ENCODE measurements at places on chromosomes 7 and 10. TPM values are rescaled to one million over a fixed set of nuclear protein-coding genes. Genes with fewer than 3 reads are reported as not detected.

The GRID1 gene
- 1.2 TPM for total RNA-seq

DNA sequence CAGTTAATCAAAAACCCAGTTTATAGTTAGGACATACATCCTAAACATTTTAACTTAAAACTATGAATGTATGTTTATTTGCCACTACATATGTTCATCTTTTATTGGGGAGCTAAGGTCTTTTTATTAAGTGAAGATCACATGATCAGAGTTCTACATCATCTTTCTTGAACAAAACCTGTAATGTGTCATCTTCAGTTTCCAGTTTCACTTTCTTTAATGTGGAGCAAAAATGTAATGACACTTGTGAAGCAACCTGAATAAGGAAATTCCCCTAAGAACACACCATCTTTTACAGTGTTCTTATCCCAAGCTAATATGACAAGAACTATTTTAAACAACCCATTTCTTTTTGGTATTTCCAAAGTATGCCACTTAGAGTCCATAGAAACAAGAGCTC lies 166.7 kb upstream of the BET1 start:
- no peak overlapping the region for H3K27ac ChIP-seq
- H3K27me3 ChIP-seq = no peaks in the 10 kb centered on the region
- DNase-seq = no peak
- no peaks in the 10 kb centered on the region for H3K36me3 ChIP-seq

GRCh38 chr7:93933156-93933555 lies 11.6 kb downstream of the GNG11 start:
- H3K27me3 ChIP-seq = no peaks in the 10 kb centered on the region
- no peak overlapping the region for H3K27ac ChIP-seq
- no peaks in the 10 kb centered on the region for H3K36me3 ChIP-seq
- H3K4me1 ChIP-seq = peaks cover 8% of the 10 kb centered on the region
- DNase-seq = no peak
- H3K4me3 ChIP-seq = no peak overlapping the region

The PSTK gene
- 3.0 TPM for total RNA-seq

- DNase-seq = no peak
- no peak overlapping the region for H3K4me3 ChIP-seq
- peaks cover 6% of the 10 kb centered on the region for H3K4me1 ChIP-seq
- no peaks in the 10 kb centered on the region for H3K27me3 ChIP-seq
- no peak overlapping the region for H3K27ac ChIP-seq
- H3K36me3 ChIP-seq = no peaks in the 10 kb centered on the region
These were observed 76.1 kb downstream of the BICC1 start for GRCh38 chr10:58588673-58589265.

DNA sequence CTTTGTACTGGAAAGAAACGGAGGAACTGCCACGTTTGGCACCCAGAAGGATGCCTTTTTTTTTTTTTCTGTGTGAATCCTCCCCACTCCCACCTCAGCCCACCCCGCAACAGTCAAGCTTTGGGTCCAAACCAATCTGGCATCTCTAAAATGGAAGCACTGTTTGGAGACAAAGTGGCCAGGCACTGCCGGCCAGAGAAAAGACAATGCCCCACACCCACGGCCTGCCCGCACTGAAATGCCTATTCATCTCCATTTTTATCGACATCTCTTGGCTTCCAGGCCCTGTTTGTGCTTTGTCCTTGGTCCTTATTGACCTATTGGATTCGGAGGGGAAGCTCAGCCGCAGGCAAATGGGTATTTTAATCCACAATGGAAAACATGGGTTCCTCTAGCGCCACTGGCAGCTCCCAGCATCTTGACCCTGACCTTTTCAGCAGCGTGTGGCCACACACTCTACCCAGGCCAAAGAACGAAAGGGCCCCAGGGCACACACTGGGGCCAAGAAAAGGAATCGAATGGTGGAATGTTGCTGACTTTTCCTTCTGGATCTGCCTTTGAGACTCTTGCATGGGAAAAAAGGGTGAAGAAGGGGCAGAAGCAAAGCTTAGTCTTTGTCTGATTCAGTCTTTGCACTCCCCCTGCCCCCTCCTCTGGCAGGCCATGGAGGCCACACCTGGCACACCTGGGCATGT lies 162.6 kb upstream of the CDCA7L start:
- H3K27ac ChIP-seq = no peak overlapping the region
- H3K36me3 ChIP-seq = no peaks in the 10 kb centered on the region
- no peak for DNase-seq
- no peak overlapping the region for H3K4me3 ChIP-seq

GRCh38 chr7:33986951-33987947 lies 81.9 kb downstream of the BMPER start:
- peak overlapping the region; percentile 47 for H3K27ac ChIP-seq
- H3K4me1 ChIP-seq = no peaks in the 10 kb centered on the region
- no peak for DNase-seq
- no peaks in the 10 kb centered on the region for H3K36me3 ChIP-seq

The C10orf62 gene
- 0.46 TPM for total RNA-seq

DNA sequence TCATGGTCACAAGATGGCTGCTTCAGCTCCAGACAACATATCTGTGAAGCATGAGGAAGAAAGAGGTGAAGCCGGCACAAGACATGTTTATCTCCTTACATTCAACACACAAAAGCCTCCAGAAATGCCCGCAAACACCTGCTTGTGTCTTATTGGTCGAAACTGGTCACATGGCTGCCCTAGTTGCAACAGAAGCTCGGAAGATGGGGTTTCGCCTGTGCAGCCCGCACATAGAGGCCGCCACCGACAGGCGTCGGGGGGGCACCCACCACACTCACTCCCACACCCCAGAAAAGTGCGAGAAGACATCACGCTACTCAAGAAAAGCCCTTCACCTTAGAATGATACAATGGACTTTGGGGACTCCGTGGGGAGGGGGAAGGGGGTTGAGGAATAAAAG lies 63.0 kb upstream of the MGMT start:
- peak; percentile 87 for DNase-seq
- H3K27me3 ChIP-seq = no peaks in the 10 kb centered on the region
- H3K27ac ChIP-seq = no peak overlapping the region

The AKR1D1 gene
- not detected for total RNA-seq

All from esophagus muscularis mucosa (tissue), 4 donors.